ENCODE measurements at places on chromosomes 3 and 15. TPM values are rescaled to one million over a fixed set of nuclear protein-coding genes. Genes with fewer than 3 reads are reported as not detected.

The ISLR gene
- not detected for polyA plus RNA-seq

The IQCF5 gene
- not detected for polyA plus RNA-seq

The RLBP1 gene
- not detected for polyA plus RNA-seq

The CHRFAM7A gene
- polyA plus RNA-seq, result 0.22 TPM

The KY gene
- polyA plus RNA-seq, result 0.03 TPM

The CHCHD6 gene
- polyA plus RNA-seq, result 21.7 TPM

The CCRL2 gene
- polyA plus RNA-seq, result 0.09 TPM

The RNU6-1 gene
- not detected for polyA plus RNA-seq

The PDE12 gene
- polyA plus RNA-seq, result 15.5 TPM

Measured in keratinocyte (primary cell).